Stimulated activated CD4-positive, alpha-beta T cell treated with anti-CD3 and anti-CD28 coated beads, Interleukin-4, amount 100 ng/mL, for 1 hour (primary cell): ENCODE measurements at places on chromosomes 7 and 10.

- no peak for DNase-seq
Observed at GRCh38 chr7:68529221-68529620, 1069.1 kb upstream of the AUTS2 start.

GRCh38 chr7:22723181-22723601, 3.8 kb upstream of the IL6 start:
- no peak for DNase-seq

GRCh38 chr7:28356619-28357018, 55.7 kb upstream of the CREB5 start:
- DNase-seq, result no peak

GRCh38 chr7:20219446-20220292, 2.5 kb upstream of the MACC1 start:
- DNase-seq, result no peak

GRCh38 chr10:43781480-43782361, 133.0 kb upstream of the ZNF32 start:
- peak; percentile 13 for DNase-seq

GRCh38 chr7:76283254-76284159, 19.0 kb upstream of the HSPB1 start:
- no peak for DNase-seq

GRCh38 chr10:122855745-122856144, 10.1 kb upstream of the CUZD1 start:
- DNase-seq, result no peak

DNA sequence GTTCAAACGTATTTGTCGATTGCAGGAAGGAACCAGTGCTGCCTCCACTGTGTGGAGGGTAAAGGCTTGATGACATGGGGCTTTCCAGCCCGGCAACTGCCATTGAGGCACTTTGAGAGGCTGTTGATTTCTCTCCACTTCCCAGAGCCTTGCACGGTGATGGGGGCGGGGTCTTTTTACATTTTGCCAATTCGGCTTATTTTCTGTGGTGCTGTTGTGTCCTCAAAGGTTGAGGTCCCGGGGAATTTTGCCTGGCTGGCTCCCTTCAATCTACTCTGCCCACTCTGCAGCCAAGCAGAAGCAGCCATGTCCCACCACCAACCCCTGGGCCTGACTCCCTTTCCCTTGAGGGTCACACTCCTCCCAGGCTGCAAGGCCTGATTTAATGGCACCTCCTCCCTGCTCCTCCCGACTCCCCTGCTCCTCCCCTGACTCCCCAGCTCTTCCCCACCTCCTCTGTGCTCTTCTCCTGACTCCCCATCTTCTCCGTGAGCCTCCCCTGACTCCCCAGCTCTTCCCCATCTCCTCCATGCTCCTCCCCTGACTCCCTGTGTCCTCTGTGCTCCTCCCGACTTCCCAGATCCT, 39.0 kb downstream of the OAT start:
- no peak for DNase-seq

DNA sequence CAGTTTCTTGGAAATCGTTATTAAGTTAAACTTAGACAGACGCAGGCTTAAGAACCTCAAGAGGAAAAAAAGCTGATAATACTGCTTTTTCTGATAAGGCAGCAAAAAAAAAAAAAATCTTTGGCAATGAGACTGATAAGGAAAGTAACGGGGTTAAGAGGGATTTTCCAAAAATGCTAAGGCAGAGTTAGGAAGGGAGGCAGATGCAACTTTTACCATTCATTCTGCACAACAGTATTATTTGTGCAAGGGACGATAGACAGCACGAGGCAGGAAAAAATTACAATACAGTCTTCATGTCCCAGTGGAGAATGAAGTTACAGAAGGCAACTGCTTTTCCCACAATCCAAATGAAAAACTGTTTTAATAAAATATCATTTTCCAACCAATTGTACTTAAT, 194.0 kb downstream of the DOCK4 start:
- DNase-seq, result no peak

DNA sequence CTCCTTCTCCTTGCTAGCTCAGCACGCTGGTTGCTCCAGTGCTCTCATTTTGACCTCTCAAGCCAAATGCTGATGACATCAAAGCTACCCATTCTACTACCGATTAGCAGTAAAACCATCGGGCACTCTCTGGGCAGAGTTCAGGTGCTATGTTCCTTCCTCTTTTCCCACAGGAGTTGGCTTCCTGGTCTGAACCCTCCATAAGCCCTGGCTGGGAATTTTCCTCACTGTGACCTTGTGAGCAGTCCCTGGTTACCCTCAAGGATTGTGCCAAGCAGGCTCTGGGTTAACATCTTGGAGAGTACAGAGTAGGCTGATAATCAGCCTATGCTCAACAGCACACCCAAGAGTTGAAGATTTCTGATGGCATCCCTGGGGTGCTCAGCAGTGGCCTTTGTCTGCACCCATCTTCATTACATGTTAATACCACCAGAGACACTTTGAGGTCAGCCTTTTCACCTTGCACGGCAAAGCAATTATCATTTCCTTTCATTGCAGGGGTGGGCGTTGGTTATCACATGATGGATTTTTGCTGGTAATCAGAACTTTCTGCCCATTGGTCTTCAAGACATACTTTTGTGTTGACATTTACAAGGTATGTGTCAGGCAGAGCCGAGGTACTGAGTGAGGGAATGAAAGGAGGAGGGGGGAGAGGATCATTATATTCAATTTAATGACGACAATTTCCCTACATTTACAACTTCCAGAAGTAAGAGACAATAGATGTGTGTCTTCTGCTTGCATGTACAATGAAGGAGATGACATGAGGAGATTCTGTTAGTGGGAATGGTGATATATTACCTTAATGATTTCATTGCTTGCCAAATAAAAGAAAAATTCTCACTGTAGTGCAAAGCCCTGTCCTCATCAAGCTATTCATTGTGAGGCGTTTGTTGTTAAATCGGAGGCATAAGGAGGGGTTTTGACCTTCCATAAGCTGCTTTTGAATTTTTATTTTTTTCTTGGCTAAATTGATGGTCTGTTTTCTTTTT, 452.0 kb downstream of the LRMDA start:
- DNase-seq, result no peak

GRCh38 chr10:14543046-14543903, 212.6 kb upstream of the FRMD4A start:
- no peak for DNase-seq

GRCh38 chr7:36116347-36117202, 36.5 kb upstream of the EEPD1 start:
- no peak for DNase-seq

DNA sequence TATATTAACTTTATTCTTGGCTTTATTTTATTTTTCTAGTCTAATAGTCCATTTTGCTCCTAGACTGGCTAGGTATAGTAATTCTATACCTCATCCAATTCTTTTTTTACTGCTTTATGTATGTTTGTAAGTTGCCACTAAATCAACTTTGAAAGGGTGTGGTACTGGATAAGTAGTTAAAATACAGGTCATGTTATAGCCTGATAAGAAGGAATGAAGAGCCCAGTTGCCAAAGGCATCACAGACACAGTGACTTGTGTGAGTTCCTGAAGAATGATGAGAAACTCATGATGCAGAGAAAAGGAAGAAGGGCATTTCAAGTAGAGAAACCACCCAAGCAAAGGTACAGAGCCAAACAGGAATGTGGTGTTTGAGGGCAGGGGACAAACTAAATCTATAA, 27.3 kb downstream of the NAPEPLD start:
- DNase-seq, result no peak

DNA sequence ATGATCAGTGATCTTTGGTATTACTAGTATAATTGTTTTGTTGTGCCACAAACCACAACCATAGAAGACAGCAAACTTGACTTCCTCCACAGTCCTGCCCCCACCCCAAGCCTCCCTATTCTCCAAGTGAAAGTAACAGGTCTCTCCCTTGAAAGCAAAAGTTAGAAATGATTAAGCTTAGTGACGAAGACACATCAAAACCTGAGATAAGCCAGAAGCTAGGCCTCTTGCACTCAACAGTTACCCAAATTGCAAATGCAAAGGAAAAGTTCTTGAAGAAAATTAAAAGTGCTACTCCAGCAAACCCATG, 7.5 kb downstream of the SAR1A start:
- DNase-seq, result peak; percentile 52

GRCh38 chr7:101245147-101245668, 327 bp upstream of the FIS1 start:
- DNase-seq, result no peak
